ENCODE measurements at places on chromosomes 2 and 18. TPM values are rescaled to one million over a fixed set of nuclear protein-coding genes. Genes with fewer than 3 reads are reported as not detected.

NEURL3 gene
- not detected for total RNA-seq

PCARE gene
- total RNA-seq, result not detected

L3MBTL4 gene
- total RNA-seq, result 0.28 TPM

RAB6C gene
- total RNA-seq, result not detected

OTX1 gene
- 0.14 TPM for total RNA-seq

MYCN gene
- not detected for total RNA-seq

TDRD15 gene
- not detected for total RNA-seq

EGR4 gene
- total RNA-seq, result not detected

CYP26B1 gene
- total RNA-seq, result 0.14 TPM

FSIP2 gene
- total RNA-seq, result under 0.01 TPM

Data from smooth muscle cell of bladder (primary cell).